Globus pallidus (tissue), 1 donor: ENCODE measurements at places on chromosomes 13 and 19.

DNA sequence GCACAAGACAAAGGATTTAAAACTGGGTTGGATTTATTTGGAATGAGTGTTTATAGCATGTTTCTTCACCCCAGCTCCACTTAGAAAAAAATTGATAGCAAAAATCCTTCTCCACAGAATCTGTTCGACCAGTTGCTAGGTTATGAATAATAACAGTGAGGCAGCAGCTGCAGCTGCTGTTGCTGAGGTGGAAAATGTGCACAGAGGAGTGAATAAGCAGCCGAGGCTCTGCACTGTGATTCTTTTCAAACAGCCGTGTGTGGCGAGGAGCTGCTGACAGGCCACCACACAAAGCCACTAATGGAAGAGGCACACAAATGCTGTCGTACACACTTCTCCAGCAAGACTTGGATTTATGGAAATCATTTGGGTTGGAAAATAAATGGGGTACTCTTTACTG, 6.4 kb upstream of the RASL11A start:
- no peak for DNase-seq

DNA sequence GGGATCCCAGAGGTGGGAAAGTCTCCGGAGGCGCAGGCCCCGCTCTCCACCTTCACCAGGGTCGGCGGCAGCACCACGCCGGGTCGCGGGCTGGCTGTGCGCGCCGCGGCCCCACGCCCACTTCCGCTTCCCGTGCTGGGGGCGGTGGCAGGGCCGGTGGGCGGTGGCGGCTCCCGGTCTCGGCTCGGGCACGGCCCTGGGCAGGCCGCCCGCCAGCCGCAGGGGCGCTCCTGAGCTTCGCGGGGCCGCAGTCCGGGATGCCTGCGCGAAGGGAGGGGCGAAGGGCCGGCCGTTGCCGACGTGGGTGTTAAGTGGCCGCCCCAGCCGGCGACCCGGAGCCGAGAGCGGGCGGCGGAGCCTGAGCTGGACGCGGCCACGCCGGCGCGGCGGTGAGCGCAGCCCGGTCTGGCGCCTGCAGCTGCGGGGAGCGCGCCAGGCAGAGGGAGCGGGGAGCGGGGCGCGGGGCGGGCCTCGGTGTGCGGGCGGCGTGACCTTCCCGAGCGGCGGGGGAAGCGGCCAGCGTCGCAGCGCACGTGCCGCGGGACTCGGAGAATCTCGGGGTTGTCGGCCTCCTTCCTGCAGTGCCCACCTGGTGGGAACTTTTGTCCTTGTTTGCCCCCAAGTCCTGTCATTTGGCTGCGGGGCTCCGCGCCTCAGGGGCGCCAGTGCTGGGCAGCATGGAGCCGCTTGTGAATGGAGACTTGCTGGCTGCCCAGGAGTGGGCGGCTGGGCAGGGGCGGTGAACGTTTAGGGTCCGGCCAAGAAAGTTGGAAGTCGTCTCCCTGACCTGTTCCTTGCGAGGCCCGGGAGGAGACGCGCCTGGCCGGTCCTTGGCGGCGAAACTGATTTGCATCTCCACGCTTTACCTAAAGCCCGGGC, at the start of gene SLC25A15:
Gene SLC25A15, plus strand, starts transcription at position 337 of the 879 bp plus-strand sequence. CDS start 3,616 bp downstream, outside the sequence.
- DNase-seq = peak; percentile 46

- DNase-seq = no peak
These were observed 1.9 kb downstream of the GALP start for GRCh38 chr19:56177564-56178243.

- DNase-seq = no peak
These were observed 371.8 kb downstream of the SLITRK6 start for GRCh38 chr13:85427416-85427815.

DNA sequence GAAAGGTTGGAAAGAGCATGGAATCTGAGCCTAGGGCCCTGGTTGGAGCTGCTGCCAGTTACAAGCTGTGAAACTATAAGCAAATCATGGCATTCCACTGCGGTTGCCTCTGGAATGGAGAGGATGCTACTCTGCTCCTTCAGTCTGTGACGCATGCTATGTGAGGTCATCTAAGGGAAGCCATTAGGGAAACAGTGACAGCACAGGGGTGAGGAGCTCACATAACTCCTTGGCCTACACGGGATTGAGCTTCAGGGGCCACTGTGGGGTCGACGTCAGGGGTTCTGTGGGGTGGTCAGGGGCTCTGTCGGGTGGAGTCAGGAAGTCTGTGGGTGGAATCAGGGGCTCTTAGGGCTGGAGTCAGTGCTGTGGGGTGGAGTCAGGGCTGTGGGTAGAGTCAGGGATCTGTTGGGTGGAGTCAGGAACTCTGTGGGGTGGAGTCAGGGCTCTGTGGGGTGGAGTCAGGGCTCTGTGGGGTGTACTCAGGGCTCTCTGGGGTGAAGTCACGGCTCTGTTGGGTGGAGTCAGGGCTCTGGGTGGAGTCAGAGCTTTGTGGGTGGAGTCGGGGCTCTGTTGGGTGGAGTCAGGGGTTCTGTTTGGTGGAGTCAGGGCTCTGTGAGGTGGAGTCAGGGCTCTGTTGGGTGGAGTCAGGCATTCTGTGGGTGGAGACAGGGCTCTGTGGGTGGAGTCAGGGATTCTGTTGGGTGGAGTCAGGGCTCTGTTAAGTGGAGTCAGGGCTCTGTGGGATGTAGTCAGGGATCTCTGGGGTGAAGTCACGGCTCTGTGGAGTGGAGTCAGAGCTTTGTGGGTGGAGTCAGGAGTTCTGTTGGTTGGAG, 35.8 kb upstream of the MEDAG start:
- DNase-seq = no peak

GRCh38 chr19:31818798-31819105, 469.5 kb upstream of the TSHZ3 start:
- DNase-seq = no peak

DNA sequence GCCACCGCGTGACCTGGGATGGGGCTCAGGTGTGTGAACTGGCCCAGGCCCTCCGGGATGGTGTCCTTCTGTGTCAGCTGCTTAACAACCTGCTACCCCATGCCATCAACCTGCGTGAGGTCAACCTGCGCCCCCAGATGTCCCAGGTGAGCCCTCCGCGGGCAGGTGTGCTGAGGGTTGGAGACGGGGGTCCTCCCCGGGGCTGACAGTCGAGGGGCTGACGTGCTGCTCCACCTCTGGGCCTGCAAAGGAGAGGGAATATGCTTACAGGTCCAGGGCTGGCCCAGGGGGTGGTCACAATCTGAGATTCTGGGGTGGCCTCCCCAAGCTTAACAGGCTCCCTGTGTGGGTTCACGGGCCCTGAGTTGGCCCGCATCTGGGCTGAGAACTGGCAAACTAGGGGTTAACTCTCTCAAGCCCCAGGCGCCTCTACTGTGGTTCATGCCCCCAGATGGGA, 386 bp downstream of the VAV1 start:
- DNase-seq = no peak

DNA sequence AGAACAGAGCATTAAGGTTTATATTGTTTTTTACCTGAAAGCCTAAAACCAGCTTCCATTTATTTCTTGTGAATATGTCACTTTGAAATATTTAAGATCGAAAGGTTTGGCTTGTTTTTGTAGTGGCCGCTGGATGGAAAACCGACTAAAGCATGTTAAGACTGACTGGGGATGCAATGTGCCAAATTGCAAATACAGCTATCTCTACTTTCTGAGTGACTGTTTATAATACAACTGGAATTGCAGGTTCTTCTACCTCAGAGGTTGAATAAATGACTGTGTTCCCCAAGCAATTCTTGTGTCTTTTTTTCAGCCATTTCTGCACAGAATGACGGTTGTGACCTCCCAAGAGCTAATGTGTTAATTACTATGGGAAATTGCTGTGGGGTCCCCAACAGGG, 50.0 kb upstream of the TMTC4 start:
- DNase-seq = no peak

- DNase-seq = no peak
These were observed 2.1 kb downstream of the SEMA6B start for GRCh38 chr19:4557144-4557970.

DNA sequence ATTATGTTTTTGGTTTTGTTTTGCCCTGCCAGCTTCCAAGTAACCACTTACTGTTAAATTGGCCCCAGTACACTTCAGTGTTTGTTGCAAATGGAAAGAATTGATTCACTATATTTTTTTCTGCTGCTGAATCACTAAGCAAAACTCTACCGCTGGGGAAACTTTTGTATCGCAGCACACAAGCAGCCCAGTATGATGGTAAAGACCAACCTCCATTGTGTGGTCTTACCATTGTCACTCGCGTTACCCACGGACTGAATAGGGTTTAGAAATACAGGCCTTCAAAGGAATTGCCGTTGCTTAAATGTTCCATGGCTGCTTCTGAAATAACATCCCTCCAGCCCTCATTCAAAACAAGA, 7.9 kb downstream of the SPATA13 start:
- peak; percentile 55 for DNase-seq

GRCh38 chr13:36345438-36346221, 564 bp downstream of the SPART start:
- DNase-seq = peak; percentile 79

DNA sequence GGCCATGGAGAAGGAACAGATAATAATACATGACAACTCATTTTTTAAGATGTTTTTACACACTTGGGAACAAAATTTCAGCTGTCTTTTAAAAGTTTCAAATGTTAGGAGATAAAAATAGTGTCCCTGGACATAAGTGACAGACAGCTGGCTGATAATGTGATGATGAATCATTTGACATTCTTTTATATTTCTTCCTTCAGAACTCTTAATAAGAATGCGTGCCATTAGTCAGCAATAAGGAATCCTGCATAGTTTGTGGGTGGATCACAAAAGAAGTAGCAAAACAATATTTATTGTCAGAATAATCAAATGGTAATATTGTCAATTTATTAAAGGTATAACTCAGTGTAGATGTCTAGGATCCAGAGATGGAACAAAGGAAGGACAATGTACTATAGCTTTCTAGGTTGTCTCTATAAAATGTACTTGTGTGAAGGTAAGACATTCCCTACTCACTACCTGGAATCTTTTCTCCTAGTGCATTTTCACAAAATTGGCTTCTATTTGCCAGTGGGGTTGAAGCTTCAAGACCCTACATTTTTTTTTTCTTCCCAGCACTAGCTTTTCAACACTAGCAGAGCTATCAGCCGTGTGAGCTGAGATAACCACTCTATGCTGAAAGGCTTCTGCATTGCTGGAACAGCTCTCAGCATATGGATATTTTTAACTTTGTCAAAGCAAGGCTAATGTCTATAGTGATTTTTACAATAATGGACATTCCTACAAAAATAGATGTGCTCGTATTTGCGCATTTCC, 175.6 kb upstream of the SLITRK6 start:
- DNase-seq = no peak

GRCh38 chr19:50371914-50372475, 4.3 kb upstream of the NR1H2 start:
- no peak for DNase-seq

DNA sequence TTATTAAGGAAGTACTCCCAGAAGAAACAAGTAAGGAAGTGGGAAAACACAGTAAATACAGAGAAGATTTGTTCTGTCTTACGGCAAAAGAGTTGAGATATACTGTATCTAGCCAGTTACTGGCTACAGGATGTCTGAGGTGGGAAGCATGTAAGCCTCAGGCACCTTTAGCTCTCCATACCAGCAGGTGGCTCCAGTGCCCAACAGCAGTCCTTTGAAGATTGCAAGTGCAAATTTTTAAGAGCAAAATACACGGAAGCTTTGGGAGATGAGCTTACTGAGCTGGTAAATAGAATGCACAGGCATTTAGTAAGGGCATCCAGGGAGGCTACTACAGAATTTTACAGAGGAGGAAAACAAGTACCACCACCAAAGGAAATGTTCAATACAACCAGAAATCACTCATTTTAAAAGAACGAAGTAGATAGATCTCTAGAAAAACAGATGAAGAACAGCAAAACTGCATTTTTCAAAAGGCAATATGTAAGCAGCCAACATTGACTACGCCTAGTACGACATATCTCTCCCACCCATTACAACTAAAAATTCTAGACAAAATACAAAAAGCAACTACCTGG, 57.9 kb upstream of the VSTM2B start:
- peak; percentile 78 for DNase-seq

DNA sequence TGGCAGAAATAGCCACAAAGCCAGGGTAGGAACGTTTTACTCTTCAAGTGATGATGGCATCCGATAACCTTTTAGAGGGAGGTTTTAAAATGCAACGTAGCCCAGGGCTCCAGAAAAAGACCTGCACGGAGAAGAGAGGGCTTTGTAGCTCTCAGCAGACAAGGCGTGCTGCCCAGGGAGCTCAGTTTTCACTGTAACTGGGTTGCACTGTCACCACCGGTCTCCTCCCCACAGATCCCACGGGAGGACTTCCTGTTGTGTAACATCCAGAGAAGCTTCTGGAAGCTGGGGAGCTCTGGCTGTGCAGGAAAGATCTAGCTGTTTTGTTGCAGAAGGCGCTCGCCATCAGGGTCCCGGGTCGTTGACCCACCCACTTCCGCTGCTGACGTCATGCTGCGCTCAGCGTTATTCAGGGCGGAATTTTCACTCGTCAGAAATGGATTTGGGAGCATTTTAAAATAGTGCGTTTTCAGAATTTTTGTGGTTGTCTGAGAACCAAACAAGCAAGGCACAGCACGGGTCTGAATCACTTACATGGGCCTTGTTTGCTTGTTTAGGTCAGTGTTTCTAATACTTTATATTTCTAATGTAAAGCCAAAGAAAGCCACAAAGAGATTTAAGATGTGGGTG, 50.8 kb downstream of the ATP11A start:
- DNase-seq = no peak
